ENCODE measurements at places on chromosomes 2 and 18.
A peak's percentile ranks its signal among the peaks of the same experiment; 100 is the strongest.

DNA sequence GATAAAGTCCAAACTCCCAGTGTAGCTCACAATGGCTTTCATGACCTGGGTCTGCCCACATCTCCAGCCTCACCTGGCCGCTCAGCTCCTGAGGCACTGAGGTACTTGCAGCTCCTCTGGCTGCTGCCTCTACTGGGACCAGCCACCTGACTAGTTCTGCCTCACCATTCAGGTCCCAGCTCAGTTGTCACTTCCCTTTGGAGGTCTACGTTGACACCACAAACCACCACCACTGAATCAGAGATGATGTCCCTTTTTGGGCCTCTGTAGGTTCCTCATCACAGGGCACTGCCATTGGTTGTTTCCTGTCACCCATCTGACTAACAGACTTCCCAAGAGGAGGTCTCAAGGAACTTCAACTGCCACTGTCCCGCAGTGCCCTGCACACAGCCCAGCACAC is 21.2 kb downstream of the SPP2 start:
- DNase-seq: no peak

DNA sequence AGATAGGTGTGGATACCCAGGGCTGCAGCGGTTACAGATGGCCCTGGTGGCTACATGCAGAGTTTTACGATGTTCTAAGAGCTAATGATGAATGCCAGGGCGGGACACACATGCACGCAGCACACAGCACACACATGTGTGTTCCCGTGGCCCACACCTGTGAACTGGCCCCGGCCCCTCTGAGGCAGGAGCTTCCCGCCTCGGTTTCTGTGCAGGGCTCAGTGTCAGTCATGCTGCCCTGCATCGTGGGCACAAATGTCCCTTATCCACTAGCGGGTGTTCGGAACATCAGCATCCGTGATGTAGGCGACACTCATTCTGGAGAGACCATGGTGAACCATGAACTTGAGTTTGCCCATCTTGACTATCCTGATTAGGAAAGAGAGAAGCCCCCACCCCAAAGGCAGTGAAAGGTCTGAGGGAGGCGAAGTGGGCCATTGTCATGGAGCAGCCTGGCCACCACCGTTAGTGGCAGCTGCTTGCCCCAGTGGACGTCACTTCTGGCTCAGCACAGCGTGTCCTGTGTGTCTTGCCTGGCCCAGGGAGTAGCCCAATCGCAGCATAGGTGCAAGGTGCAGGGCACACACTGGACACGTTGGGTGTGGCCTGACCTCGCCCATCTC is 43.8 kb downstream of the DCDC2C start:
- DNase-seq: no peak

DNA sequence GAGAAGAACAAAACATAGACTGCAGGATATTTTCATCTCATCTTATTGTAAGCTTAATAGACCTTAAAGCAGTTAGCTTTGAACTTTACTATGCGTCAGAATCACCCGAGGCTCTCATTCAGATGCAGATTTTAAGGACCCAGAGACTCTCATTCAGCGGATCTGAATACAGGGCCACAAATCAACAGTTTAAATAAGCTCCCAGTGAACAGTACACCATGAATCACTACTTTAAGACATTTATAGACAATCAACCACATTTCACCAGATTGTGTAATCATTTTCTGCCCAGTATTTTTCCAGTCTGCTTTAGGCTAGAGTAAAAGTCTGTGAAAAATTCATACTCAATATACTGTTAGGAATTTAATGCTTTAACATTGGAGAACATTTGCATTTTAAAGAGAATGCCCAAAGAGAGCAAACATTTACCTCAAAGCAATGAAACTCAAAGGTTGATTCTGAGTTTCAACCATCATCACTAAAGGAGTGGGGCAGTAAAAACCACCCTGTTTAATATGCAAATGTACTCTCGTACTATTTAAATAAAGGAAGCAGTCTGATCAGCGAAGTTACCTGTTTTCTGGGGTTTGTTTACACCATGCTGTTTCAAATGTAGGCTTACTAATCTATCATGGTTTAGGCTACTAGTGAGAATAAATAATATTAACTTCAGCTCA is 11.0 kb upstream of the ALPK2 start:
- no peak for DNase-seq

DNA sequence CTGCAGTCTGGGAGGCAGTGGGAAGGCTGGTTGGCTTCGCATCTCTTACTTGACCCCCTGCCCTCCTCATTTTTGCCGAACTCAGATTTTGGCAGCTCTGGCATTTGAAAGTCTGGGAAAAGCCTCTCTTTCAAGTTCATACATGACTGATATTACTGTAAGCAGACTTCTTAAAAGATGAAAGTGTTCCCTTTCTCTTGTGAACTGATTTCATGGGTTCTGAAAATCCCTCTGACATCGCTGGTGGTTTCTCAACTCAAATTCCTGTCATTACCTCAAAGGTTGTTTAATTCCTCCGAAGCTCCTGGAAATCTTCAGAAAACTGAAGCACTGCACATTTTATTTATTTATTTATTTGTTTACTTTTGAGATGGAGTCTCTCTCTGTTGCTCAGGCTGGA is 16.9 kb upstream of the SLC38A11 start:
- DNase-seq: no peak

GRCh38 chr2:56127463-56128152 is 56.2 kb upstream of the CCDC85A start:
- DNase-seq: peak; percentile 57

- no peak for DNase-seq
Measured at GRCh38 chr2:69615969-69616368, 27.6 kb downstream of the AAK1 start.

DNA sequence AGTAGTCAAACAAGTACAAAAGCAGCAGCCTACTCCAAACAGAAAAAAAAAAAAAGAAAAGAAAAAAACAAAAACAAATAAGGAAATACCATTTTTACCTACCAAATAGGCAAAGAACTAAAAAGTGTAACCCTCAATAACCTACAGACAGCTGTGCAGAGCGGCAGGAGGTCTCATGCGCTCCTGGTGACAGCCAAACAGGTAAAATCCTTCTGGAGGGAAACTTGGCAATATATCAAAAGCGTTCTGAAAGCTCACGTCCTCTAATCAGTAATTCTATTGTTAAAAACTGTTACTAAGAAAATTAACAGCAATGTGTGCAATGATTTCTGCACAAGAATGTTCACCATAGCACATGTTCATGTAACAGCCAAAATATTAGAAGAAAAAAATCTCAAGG is 105.6 kb downstream of the AFF3 start:
- DNase-seq: peak; percentile 60

- DNase-seq: no peak
Measured at GRCh38 chr2:67216103-67216502, 181.0 kb upstream of the ETAA1 start.

GRCh38 chr2:112757265-112757664 is 7.1 kb downstream of the CKAP2L start:
- no peak for DNase-seq

DNA sequence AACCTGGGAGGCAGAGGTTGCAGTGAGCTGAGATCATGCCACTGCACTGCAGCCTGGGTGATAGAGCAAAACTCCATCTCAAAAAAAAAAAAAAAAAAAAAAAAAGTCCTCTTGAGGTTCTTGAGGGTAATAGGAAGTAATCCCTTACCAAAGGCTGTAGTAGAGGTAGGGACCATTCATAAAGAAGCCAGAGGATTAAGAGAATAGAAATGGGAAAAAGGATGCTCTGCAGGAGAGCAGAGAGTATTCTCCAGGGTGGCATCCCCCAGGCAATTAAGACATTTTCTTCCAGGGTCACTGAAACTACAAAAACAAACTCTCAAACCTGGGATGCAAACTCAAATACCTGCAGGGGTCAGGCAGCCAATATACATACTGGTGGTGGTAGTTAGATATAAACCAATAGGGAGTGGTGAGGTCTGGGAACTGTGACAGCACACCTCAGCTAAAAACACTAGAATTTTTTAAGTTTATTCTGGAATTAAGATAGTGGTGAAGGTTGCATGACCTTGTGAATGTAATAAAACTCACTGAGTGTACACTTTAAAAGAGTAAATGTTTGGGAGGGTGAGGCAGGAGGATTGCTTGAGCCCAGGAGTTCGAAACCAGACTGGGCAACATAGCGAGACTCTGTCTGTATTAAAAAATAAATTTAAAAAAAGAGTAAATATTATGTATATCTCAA is 24.7 kb downstream of the RAPH1 start:
- no peak for DNase-seq

DNA sequence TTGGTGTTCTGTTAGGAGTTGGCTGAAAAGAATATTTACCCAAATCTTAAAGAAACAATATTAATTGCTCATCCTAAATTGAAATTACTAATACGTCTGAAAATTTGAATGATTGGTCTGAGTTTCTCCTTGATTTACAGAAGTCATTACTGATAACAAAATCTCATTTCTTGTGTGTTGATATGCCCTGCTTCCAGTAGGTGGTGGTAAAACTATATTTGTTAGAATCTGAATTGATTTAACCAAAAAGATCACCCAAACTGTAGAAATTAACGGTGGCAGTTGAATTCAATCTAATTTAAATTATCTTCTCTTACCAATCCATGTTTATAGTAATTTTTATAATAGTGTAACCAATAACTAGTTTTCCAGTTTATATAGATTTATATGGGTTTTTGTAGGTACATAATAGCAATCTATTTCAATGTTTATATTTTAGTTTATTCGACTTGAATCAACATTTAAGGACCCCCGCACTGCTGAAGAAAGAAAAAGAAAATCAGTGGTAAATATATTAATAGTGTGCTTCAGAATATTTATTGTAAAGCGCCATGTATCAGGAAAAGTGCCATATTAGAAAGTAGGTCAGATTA is 38.3 kb downstream of the PAPOLG start:
- DNase-seq: no peak

- DNase-seq: no peak
Measured at GRCh38 chr18:2855560-2856350, 8.9 kb downstream of the EMILIN2 start.

DNA sequence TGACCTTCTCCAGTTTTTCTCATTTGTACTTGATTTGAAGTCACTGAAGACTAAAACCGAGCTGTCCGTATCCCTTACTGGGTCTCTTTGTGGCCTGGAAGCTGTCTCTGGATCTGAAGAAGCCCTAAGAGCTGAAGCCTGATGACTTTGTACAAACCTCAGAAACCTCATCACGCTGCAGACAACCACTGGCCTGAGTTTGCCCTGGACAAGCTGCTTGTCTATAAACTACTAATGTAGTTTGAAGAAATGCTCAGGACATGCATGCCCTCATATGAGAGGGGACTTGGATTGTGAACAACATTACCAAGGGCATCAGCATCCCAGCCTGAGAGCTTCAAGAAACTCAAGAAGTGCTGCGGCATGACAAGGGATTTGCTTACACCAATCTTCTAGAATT is 79.3 kb upstream of the CBLN2 start:
- DNase-seq: no peak

- no peak for DNase-seq
Measured at GRCh38 chr2:7665880-7666279, 748.7 kb downstream of the RNF144A start.

Measured in NCI-H1105 treated with DMSO at 0.1 percent for 48 hours (cell line).